ENCODE measurements at places on chromosomes 2 and 18.

DNA sequence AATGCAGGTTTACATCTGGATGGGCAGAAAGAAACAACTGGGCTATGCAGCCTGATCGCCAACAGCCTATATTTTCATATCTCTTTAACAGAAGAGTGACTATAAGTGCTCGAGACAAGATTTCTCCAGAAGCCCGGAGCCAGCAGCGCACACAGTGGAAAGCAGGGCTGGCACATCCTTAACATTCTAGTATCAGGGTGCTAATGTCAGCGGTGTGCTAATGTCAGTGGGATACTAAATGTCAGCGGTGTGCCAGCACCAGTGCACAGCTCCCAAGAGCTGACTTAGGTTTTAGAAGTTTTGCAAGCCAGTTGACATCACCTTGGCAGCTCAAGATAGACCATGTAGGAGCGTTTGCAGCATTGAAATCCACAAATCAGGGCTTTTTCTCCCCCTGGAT is 8.3 kb downstream of the BMP10 start:
- DNase-seq = no peak

- DNase-seq = no peak
Measured at GRCh38 chr18:50441501-50441900, 66.7 kb downstream of the SKA1 start.

DNA sequence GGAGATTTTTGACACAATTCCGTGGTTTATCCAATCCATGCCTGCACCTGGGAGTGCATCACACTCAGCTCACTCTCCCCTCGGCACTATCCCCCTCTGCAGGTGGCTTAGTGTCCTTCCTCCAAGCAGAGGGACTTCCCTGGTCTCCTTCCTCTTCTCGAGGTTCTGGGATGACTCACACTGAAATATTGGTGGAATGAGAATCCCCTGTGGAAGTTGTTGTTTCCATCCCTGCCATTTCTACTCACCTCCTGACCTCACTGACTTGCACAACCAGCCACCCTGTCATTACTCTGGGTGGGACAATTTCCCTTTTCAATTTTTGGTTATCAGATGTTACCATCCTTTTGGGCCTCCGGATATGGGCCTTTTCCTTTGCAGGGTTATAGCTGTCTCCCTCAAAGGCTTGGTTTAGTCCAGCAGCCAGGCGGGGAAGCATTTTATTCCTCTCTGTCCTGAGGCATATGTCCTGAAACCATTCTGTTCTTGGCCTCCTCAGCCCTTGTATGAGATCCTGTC is 59.9 kb downstream of the PTPRM start:
- no peak for DNase-seq

DNA sequence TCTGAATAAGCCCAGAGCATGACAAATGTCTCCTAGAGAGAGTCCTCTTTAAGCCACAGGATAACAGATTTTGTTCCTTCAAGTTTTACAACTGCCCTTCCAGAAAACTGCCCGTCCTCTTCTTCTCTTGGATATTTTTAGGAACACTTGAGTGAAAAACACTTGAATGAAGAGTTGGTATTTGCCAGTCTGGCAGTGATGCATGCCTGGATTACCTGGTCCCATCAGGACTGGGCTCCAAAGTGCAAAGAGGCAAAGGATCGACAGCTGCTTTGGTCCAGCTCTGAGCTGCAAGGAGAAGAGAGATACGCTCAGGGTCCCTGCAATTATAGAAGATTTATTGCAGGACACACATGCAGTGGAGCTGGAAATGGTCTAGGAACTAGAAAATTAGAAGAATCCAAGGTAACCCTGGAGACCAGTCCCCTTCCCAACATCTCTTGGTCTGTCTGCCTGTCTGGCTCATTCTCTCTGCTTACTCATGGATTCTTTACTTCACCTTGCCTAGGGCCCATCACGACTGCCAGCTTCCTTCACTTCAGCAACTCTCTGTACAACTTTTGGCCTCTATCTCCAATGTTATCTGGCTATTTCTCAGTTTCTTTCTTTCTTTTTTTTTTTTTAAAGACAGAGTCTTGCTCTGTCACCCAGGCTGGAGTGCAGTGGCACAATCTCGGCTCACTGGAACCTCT is 112.1 kb upstream of the SIX2 start:
- no peak for DNase-seq

DNA sequence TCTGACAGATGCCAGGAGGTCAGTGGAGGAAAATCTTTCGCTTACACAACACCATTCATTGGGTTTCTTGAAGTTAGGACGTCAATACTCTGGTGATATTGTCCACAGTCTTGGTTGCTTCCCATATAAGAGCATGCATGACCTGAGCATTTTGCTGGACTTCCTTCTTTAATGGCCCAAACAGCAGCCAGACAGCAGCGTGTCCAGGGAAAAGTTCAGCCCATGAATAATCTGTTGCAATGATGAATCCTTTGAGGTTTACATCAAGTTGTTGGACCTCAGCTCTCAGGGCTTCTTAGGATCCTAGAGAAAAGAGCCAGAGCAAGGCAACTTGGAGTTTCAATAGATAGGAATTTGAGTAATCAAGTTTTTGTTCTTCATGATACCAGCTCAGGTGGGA is 155.6 kb upstream of the MGAT5 start:
- DNase-seq = no peak

- no peak for DNase-seq
Measured at GRCh38 chr2:126976721-126977328, 78.1 kb downstream of the TEX51 start.

GRCh38 chr18:52716973-52717372 is 377.0 kb downstream of the DCC start:
- DNase-seq = no peak

DNA sequence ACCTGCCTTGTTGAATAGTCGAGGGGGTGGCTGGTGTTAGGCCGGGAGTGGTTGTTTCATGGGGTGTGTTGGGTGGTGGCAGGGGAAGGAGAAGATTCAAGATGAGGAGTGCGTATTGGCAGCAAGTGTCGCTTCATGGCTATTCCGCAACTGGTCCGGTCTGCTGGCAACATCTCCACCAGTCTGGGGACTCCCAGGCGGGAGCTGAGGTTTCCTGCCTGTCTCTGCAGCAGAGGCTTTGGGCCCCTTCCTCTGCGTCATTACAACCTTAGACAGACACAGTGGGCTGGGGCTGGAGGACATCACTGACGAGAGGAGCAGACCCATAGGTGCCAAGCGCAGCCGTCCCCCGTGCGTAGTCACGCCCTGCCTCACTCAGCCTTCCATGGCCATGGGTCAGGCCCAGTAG is 64.0 kb upstream of the MCFD2 start:
- peak; percentile 29 for DNase-seq

- DNase-seq = peak; percentile 47
Measured at GRCh38 chr2:12456293-12457106, 260.2 kb upstream of the TRIB2 start.

DNA sequence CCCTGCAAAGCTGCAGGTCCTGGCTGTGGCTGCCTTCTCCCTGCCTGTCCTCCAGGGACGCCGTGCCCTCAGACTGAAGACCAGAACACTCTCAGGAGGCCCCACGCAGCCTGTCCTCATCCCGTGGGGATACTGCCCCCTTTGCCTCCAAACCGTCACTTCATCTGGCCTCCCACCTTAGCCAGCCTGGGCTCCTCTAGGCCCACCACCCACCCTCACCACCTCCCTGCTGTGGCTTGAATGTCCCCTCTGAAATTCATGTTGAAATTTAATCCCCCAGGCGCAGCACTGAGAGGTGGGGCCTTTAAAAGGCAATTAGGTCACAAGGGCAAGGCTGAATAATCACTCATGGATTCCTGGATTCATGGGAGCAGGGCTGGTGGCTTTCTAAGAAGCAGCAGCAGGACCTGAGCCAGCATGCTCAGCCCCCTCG is 198.2 kb downstream of the SEPTIN10 start:
- DNase-seq = no peak

DNA sequence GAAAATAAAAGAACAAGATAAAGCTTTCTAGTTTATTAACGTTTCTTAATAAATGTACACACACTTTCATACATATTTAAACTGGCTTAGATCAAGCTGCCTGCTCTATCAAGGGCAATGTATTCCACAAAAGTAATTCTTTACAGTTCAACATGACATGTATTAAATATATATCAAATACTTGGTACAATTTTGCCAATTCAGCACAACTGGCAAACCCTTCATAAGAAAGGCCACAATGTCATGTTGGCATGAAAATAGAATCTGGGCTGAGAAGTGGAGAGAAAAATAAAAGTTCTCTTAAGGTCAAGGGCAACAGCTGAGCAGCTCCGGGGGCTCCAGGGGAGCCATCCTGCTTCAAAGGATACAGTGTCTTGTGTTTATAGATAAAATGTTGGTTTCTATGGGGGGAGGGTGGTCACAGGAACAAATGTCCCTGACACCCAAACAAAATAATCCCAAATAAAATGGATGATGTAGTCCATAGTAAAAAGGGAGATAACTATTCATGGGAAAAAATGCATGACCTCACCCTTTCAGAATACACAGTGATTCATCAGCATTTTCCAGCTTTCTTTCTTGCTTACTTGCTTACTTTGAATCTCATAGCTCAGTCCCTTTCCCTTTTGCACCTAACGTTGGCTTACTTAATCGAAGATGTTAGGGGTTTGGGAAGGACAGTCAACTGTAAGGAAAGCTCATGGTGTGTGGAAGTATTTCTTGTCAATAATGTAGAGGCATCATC is 494.9 kb downstream of the NYAP2 start:
- no peak for DNase-seq

DNA sequence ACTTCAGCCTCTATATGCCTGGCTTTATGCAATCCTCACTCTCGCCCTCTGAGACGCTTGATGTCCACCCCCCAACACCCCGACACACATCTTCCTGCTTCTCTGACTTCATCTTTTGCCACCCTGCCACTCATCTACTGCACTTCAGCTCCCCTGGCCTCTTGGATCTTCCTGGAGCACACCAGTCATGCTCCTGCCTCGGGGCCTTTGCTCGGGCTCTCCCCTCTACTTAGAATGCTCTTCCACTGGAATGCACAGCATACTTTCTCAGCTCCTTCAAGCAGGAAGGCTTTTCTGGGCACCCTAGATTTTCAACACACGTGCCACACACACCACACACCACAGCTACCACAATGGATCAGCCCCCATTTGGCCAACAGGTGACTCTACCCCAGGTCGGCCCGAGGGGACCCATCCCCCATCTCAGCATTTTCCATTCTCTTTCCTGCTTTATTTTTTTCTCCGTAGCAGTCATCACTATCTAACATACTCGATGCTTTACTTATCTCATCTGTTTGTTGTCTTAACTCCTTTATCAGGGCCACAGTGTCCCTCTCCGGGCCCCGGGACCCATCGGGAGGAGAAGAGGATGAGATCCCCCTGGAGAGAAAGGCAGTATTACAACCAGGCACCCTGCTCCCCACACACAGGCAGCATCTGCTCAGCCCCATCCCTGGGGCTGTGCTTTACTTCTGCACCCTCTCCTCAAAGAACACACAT is 2.3 kb downstream of the RUFY4 start:
- DNase-seq = no peak

DNA sequence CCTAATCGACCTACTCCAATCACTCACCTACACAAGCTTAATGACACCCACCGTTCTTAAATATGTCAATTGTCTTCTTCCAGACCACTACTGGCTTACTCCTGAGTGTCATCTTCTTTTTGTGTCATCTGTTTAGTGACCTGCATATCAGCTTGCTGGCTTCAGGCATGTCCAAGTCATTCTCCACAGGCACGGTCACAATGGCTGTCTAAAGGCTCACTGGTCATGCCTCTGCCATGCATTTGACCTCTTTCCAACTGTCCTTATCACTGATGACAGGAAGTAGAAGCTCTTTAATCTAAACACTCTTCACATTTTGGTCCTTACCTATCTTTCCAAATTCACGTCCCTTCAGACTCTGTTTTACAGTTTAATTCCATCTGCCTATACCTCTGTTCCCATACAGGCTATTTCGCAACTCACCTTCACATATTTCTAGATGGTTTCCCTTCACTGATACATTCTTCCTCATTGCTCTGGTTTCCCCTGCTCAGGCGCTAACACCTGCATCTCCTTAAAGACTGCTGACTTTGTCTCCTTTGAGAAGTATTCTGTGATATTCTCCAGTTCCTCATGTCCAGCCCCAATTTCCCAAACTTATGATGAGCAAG is 217.5 kb downstream of the TRIB2 start:
- DNase-seq = no peak

DNA sequence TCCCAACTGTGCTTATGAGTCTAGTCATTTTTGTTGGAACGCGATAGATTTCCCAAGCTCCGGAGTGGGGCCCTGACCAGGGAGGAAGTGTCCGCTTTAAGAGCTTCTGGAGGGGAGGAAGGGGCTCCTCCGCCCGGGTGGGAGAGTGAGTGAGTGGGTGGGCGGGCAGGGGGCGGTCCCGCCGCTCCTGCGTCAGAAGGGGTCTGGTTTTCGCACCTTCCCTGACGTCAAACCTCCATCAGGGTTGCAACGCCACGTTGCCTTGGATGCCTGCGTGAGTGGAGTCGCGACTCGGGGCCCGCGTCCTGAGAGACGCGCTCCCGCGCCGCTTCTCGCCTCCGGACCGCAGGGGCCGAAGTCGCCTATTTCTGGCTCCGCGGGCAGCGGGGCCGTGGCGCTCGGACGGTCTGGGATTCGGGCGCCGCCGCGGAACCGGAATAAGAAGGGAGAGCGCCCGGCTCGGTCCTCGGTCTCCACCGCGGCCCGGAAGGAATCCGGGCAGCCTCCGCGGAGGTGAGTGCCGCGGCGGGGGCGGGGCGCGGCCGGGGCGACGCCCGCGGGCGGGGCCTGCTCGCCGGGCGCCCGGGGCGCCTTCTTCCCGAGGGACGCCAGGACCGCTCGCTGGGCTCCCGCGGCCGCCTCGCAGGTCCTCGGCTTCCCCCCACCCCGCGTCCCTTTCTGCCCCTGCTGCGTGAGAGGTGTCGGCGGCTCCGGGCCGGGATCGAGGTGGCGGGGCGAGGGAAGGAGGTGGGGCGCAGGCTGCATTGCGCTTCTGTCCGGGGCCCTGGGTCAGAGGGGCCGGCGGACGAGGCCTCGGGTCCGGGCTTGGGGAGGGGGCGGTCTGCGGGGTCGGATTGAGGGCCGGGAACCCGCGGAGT is at the start of gene ZDBF2:
Gene ZDBF2, plus strand, starts transcription at position 230 of the 878 bp plus-strand sequence. CDS start 7,187 bp downstream, outside the sequence.
- peak; percentile 17 for DNase-seq

DNA sequence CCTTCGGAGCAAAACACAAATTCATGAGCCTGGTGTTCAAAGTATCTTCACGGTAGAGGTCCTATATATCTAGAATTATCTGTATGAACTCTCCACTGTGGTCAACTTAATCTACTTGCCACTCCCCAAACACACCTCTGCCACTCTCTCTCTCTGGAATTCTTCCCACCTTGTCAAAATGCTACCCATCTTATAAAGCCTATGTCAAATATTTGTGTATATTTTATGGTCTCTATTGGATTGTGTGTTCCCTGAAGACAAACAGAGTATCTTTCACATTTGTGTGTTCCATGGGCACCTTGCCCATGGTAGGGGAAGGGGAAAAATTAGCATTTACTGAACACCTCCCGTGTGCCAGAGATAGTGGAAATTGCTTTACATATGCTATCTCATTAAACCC is 83.2 kb upstream of the ATL2 start:
- DNase-seq = no peak

DNA sequence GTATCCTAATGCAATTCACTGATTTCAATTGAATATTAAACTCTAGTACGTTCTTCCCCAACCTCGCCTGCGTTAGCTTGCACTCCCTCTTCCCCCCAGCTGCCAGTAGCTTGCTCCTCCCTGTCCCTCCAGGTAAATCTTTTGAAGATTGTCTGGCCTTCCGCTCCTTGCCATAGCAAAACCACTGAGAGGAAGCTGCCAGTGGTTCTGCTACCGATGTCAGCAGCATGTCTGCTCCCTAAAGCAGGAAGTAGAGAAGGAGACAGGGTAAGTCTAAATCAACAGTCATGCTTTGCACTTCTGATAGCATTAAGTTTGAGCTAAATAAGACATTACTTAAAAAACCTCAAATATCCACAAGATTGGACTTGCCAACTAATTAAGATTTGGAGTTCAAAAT is 89.1 kb downstream of the SCN2A start:
- no peak for DNase-seq

Measured in stimulated activated CD8-positive, alpha-beta memory T cell treated with anti-CD3 and anti-CD28 coated beads, Interleukin-2, amount 100 ng/mL, for 48 hours (primary cell).